ENCODE measurements at places on chromosomes 2 and 18.

DNA sequence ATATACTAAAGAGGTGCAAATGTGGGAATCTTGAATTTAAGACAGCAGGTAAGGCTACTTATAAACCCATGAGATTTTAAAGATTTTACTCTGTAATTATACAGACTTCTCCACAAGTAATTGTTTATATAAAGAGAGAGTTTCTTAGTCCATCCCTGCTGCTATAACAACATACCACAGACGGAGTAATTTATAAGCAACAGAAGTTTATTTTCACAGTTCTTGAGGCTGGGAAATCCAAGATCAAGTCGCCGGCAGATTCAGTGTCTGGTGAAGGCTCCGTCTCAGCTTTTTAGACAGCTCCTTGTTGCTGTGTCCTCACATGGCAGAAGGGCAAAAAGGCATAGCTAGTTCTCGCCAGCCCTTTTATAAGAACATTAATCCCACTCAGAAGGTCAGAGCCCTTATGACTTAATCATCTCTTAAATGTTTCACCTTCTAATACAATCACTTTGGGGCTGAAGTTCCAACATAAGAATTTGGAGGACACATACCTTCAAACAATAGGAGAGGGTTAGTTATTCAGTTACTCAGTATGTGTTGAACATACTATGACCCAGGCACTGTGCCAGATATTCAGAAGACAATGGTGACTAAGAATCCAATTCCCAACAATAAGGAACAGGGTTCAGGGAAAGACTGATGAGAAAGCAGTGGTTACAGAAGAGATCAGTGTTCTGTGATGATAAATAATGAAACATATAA is 466.0 kb downstream of the RIT2 start:
- no peak for DNase-seq

DNA sequence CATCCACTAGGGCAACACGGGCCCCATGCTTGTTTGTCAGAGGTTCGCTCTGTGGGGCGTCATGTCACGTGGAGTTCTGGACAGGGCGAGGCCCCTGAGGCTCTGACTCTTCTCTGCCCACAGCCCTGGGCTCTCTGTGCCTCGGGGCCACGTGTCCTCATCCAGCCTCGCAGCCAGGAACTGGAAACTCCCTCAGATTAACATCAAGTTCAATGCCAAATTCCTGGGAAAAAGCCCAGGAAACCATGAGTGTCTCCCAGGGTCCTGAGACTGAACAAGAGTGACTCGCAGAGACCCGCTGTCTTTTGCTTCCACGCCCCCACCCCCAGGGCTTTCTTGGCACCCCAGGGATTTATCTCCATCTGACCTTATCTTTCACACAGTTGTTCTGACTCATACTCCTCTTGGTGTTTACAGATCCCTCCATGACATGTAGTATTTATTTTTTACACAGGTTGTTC is 174.0 kb upstream of the PIEZO2 start:
- DNase-seq: no peak

DNA sequence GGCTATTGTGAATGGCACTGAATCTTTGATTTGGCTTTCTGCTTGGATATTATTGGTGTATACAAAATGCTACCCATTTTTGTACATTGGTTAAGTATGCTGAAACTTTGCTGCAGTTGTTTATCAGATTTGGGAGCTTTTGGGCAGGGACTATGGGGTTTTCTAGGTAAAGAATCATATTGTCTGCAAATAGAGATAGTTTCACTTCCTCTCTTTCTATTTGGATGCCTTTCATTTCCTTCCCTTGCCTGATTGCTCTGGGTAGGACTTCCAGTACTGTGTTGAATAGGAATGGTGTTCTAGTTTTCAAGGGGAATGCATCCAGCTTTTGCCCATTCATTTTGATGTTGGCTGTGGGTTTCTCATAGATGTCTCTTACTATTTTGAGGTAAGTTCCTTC is 489.1 kb upstream of the LRATD1 start:
- no peak for DNase-seq

- no peak for DNase-seq
These were observed 302.5 kb downstream of the NRXN1 start for GRCh38 chr2:50729306-50730049.

DNA sequence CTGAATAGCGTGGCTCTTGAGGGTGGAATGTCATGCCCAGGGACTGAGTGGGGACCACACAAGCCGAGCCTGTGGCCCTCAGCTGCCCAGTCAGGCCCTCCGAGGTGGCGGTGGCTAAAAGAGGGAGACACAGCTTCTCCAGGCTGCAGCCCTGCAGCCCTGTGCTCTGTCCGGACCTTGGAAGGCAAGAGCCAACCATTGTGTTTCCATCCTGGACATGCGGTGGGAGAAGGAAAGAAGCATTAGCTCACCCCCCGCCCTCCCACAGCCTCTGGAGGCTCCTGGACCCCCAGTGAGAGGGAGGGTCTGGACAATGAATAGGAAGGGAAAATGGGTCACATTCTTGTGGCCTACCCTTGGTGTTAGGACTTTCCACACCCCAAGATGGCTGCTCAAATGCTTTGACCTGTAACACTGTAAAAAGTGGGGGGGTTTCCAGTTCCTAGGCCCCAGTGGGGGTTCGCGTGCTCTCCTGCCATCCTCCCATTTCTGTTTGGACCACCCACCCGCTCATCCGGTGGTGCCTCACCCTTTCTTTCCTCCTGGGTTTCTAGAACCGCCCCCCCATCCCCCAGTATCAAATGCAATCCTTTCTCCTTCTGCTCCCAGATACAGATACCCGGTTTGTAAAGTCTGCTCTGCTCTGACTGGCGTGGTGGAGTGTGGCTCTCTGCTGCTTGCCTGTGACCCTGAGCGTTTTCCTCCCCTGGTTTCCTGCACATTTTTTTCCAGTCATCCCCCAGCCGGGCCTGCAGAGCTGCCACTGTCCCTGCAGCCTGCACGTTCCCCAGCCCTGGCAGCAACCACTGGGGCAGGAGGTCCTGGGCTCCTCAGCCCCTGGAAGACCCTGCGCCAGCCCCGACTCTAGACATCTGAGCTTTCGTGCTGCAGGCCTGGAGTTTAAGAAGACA is 36.3 kb upstream of the SMAD7 start:
- DNase-seq: no peak

DNA sequence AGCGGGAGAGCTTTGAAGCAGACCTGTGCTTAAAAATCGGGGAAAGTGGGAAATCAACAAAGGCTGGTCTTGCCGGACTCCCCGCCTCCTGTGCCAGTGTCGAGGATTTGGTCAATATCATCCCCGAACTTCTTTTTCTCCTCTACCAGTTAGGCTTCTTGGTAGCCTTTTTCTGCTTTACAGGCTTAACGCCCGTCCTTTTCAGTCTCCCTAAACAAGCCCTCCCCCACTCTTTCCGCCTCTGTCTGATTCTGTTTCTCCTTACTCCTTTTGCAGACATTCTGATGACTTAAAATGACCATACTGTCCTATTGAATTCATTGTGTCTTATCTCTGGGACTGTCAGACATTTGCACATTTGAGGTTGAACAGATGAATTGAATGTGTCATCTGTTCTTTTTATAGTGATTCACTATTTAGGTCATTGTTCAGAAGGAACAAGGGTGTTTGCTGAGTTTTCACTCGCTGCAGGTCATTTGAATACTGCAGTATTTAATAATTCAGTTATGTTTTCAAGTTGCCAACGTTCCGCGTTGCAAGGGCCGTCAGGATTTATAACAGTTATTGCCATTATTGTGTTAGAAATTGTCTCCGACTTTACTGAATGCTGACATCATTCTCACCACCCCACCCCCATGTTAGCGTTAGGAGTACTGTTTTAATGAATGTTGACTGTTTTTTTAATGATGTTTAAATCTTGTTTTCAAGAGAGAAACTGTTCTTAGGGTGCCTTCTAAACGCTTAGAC is 1.1 kb downstream of the ITGAV start:
- peak; percentile 49 for DNase-seq

DNA sequence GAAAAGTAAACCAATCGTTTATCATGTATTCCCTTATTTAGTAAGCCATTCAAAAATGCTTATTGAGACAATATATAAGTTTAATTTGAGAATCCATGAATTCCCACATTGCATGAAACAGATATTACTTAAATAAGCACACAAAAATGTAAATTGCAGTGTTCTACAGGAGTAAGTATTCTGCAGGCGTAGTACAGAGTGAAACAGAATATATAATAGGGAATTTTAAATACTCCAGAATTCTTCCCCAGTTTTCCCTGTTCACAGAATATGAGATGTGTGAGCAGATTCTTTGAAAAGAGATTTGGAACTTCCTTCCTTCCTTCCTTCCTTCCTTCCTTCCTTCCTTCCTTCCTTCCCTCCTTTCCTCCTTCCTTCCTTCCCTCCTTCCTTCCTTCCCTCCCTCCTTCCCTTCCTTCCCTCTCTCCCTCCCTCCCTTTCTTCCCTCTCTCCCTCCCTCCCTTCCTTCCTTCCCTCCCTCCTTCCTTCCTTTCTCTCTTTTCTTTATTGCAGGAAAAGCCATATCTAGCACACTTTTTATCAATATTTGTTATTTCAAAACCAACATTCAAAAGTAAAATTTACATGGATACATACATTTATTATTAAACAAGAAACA is 977.7 kb upstream of the LRRTM1 start:
- DNase-seq: no peak

GRCh38 chr2:17804358-17804757 is 11.9 kb upstream of the MSGN1 start:
- DNase-seq: no peak

DNA sequence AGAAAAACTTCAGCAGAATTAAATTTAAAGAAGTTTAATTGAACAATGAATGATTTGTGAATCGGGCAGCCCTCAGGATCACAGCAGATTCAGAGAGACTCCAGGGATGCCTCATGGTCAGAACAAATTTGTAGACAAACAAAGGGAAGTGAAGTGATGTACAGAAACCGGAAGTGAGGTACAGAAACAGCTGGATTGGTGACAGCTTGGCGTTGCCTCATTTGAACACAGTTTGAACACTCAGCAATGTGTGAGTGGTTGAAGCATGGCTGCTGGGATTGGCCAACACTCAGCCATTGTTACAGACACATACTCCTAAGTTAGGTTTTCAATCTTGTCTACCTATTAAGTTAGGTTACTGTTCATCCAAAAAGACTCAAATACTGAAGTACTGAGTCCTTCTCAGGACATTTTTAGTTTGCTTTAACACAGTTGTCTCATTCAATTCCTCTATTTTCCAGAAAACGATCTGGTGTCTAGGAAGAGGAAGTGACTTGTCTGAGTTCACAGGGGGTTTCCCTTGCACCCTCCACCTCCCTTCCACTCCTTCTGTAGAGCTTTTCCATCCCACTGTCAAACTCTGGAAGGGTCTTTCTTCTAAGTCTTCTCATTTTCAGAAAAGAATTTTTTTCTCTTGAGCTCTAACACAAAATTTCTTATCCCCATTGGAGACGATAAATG is 137.9 kb downstream of the SLC4A3 start:
- no peak for DNase-seq

GRCh38 chr2:16060936-16061338 is 120.6 kb downstream of the MYCN start:
- no peak for DNase-seq
